Right lung (tissue), 10 donors: ENCODE measurements at places on chromosomes 12 and 14. TPM values are rescaled to one million over a fixed set of nuclear protein-coding genes. Genes with fewer than 3 reads are reported as not detected.

The OAS1 gene
- polyA plus RNA-seq = 4.5 TPM

The CACNA2D4 gene
- polyA plus RNA-seq = 1.7 TPM

The INSM2 gene
- polyA plus RNA-seq = not detected

The IL23A gene
- 0.99 TPM for polyA plus RNA-seq

The KRT74 gene
- not detected for polyA plus RNA-seq

The MAP3K9 gene
- 5.4 TPM for polyA plus RNA-seq

The SLC7A8 gene
- polyA plus RNA-seq = 117 TPM

The SLC38A4 gene
- polyA plus RNA-seq = 4.2 TPM

The TSPAN8 gene
- 1.1 TPM for polyA plus RNA-seq

The NTF3 gene
- polyA plus RNA-seq = 2.4 TPM

The KCNA5 gene
- 1.8 TPM for polyA plus RNA-seq

The OR8S1 gene
- not detected for polyA plus RNA-seq

The ACSS3 gene
- polyA plus RNA-seq = 16.6 TPM

DNA sequence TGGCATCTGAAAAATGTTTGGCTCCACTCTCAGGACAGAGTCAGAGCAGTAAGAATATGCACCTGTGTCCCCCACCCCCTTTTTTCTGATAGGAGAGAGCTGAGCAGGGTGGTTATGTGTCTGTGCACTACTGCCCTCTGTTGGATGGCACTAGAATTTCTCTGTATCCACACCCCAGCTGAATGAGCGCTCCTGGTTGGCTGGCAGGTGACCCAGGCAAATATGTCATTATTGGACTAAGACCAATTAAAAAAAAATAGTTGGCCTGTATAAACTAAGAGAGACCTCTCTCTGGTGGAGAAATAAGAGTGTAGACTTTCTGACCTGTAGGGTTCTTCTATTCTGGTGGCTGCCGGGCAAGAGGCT lies 107.0 kb downstream of the PTCSC3 start:
- peak; percentile 46 for DNase-seq

DNA sequence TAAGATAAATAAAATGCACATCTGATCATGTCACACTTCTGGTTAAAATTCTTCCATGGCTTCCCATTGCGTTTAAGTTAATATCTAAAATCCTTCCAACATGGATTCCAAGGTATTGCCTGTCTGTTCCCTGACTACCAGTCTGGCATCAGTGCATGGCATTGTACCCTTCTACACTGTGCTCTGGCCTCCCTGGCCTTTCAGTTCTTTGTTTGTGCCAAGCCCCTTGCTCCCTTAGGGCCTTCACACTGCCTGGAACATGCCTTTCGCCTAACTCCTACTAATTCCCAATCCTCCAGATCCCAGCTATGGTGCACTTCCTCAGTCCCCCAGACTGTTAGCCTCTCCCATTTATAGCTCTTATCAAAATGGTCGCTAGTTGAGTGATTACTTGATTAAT lies 6.3 kb downstream of the CIPC start:
- DNase-seq = no peak

GRCh38 chr12:107144990-107145389 lies 51.6 kb upstream of the CRY1 start:
- no peak for DNase-seq

DNA sequence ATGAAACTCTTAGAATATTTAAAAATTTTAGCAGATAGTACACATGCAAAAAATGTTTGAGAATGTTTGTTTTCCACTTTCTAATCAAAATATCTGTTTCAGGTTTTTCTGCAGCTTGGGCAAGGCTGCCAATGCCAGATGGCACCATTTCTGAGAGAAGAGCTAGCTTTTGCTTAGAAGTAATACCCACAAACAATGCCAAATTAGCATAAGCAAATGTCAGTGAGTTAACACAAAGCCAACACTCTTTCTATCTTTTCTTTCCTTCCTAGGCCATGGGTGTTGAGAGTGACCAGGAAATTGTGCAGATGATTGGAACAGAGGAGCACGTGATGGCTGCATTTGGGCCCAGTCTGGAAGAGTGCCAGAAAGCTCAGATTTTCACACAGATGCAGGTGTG lies 35.2 kb downstream of the POLR3B start:
- DNase-seq = no peak

- no peak for DNase-seq
Measured at GRCh38 chr12:104356231-104357115, 52.9 kb downstream of the EID3 start.

DNA sequence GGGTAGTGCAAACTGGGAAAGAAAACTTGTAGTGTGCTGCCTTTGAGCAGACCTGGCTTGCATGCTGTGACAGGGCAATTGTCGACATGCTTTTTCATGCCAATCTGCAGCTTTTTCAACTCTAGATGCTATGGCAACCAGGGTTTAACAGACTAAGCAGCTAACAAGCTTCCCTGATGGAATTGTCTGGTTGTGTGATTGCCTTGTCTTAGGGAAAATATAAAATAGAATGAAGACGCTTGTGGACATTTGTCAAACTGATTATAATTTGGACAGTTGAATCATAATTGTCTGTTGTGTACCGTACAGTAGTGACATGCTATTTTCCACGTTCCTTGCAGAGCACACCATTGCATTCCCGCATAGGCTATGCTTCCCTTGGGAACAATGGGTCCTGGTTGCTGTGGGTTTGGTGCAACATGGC lies 113.0 kb downstream of the FOXG1 start:
- no peak for DNase-seq

- no peak for DNase-seq
Measured at GRCh38 chr12:104643819-104644669, 187.3 kb downstream of the CHST11 start.

GRCh38 chr14:75495399-75495798 lies 26.9 kb upstream of the BATF start:
- DNase-seq = no peak

DNA sequence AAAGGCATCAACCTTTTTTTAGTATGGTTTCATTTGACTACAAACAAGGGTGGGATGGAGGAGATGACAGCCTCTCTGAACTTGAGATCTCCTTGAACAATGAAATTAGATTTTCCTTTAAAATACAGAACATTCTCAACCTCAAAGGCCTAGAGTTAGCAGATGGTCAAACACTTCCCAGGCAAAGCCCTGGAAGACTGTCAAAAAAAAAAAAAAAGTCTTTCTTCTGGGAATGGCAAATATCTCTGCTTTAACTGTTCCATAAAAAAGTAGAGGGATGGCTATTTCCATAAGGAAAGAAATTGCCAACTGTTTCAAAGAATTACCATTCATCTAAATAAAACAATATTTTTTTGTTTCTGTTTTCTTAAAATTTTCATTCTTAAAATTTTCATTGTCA lies 870.8 kb downstream of the GALC start:
- no peak for DNase-seq

GRCh38 chr14:29643433-29644211 lies 284.0 kb downstream of the PRKD1 start:
- no peak for DNase-seq

DNA sequence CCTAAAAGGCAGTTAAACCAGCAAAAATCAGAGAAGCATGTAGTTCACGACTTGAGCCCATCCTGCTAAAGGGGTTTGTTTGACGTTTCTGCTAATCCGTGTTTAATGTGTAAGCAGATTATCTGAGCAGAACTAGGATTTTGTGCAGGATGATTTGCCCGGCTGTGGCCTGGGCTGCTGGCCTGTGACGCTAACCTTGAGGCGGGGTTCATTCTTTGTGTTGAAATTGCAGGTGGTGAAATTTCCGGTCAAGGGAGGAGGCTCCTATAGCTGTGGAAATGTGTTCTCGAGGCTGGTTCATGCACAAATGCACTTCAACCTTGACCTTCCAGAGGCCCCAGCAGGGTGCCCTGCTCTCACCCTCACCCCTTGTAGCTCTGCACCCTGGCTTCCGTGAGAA lies 63.7 kb downstream of the SLC24A4 start:
- no peak for DNase-seq

GRCh38 chr12:113647048-113647447 lies 175.4 kb upstream of the LHX5 start:
- DNase-seq = no peak

GRCh38 chr14:34229140-34229539 lies 232.9 kb downstream of the SPTSSA start:
- no peak for DNase-seq

- DNase-seq = no peak
Measured at GRCh38 chr12:6234214-6234613, 34.0 kb downstream of the CD9 start.

GRCh38 chr14:101591582-101591981 lies 30.3 kb downstream of the DIO3 start:
- DNase-seq = no peak

DNA sequence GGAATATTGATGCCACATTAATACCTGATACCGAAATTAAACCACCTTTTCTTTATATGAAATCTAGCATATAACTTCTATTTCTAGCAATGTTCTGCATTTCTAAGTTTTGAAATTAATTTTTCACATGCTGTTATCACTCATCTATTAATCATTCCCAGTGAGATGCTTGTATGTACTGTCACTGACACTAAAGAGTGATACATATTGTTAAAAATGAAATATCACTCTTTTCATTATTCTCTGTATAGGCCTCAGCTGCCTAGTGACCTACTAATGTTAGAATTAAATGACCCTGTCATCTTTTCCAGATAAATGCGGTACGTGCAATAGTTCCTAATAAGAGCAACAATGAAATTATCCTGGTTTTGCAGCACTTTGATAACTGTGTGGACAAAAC lies 49.7 kb upstream of the KCNH3 start:
- no peak for DNase-seq

DNA sequence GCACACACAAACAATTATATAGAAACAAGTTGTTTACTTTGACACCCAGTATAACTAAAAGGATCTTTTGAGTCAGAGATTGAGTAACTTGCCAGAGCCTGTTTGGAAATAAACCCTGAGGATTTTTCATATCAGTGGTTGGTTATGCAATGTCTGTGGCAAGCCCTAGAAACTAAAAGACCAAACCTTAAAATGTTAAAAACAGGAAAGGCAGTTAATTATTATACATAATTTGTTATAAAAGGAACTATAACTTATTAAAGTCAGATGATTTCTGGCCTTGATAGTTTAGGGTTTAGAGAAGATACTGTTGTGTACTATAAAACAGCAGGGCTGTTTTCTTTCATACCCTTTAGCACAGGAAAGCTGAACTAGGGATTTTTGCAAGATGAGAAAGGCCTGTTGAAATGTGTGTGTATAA lies 44.1 kb downstream of the PSEN1 start:
- DNase-seq = peak; percentile 41

GRCh38 chr12:31337952-31338351 lies 12.0 kb upstream of the SINHCAF start:
- DNase-seq = no peak

- no peak for DNase-seq
Measured at GRCh38 chr12:116692605-116693004, 45.3 kb downstream of the SPRING1 start.

DNA sequence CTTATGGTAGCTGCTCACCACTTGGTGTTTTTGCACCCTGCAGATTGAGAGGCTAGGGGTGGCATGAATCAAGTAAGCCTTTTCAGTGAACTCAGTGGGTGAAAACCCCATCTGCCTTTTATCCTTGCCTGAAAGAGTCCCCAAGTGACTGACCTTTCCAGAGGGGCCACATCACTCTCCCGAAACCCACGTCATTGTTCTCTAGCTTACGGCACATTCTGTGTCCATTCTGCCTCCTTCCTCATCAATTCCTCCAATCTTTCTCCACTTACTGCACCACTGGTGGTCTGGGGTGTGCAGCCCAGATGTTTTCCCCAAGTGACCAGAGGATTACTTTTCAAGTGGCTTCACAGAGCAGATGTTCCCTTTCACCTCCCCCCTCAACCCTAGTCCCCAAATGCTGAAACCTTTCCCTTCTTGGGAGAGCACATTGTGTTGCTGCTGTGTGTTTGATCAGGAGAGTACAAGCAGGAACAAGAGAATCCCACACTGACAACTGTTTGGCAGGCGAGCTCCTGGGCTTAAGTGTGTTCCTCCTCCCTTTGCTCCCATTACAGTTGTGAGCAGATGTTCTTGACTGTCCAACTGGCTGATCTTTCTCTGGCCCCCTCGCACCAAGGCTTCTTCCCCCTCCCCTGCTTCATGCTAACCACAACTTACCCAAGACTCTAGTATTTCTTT lies 138.0 kb upstream of the IGF1 start:
- DNase-seq = no peak

- DNase-seq = no peak
Measured at GRCh38 chr14:95533391-95533821, 1.4 kb upstream of the GLRX5 start.

DNA sequence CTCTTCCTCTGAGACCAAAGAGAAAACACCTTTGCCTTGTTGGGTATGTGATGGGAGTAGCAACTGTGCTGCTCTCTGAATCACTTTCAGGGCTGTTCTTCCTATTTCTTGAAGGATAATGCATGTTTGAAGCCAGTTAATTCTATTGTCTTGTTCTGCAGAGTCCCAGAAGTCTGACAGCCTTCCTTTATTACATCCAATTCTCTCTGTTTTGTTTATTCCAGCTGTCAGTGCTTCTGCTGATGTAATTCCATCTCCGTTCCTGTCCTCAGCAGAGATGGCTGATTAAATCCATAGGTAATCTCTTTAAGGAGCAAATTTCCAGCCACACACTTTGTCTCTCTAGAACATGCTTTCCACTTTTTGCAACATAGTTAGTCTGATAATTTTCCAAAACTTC lies 59.7 kb downstream of the MGAT4C start:
- DNase-seq = no peak

DNA sequence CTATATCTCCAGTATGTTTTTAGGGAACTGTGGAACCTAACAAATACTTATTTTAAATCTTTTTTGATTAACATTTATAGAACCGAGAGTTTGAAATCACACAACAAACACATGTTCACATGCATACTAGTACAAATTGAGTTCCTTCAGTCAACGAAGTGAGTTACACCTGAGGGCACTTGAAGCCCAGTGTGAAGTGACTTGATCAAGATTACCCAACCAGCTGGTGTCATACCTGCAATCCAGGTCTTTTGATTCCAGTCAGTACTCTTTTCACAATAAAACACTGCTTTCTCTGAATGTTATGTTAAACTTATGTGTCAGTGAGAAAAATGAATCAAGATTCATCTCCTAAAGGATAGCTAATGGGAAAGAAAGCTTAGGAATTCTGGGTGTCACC lies 35.2 kb downstream of the VRK1 start:
- no peak for DNase-seq

GRCh38 chr14:69539631-69540410 lies 34.9 kb downstream of the CCDC177 start:
- peak; percentile 24 for DNase-seq

DNA sequence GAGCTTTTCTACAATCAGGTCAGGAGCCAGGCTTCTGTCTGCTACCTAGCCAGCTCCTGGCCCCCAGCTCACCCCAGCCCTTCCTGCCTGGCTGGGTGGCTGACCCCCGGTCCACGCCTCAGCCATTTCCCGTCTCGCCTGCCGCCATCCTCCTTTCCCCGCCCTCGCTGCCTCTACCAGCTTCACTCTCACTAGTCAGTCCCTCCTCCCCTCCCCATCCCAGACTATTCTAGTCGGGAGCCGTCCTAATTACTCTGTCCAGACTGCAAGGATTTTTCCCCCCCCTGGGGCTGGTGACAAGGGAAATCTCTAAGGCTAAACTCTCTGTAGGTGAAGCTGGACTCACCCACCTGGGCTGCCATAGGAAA lies 825 bp downstream of the DHH start:
- DNase-seq = no peak
